ENCODE measurements at places on chromosomes 2 and 18.

GRCh38 chr2:10169581-10169980 lies 47.0 kb downstream of the RRM2 start:
- DNase-seq: no peak

DNA sequence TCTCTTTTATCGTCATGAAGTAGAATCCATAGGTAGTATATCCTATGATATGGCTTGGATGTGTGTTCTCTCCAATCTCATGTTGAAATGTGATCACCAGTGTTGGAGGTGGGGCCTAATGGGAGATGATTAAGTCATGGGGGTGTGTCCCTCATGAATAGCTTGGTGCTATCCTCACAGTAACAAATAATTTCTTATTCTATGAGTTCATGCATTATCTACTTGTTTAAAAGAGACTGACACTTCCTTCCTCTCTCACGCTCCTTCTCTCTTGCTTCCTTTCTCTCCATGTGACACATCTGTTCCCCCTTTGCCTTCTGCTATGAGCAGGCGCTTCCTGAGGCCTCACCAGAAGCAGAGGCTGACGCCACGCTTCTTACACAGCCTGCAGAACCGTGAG lies 165.6 kb downstream of the MREG start:
- DNase-seq: no peak

- DNase-seq: no peak
These were observed 39.0 kb downstream of the ARL5A start for GRCh38 chr2:151789055-151789834.

- no peak for DNase-seq
These were observed 76.1 kb upstream of the DNMT3A start for GRCh38 chr2:25417715-25418369.

GRCh38 chr2:71566372-71566771 lies 113.0 kb downstream of the DYSF start:
- DNase-seq: no peak

DNA sequence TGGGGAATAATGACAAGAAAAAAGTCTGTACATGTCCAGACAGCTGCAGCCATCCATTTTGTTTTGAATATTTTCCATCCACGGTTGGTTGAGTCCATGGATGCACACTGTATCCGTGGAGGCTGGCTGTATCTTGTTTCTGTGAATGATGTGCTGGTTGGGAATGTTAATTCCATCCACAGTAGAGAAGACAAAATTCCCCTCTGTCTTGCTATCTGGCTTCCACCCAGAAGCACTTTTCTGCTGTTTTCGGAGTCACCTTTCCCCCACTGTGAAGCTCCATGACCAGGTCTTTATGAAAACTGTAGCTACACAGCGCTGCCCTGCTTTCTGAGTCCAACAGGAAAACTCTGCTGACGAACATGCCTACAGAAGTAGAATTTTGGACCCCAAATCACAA lies 122.3 kb downstream of the HRH4 start:
- DNase-seq: no peak

DNA sequence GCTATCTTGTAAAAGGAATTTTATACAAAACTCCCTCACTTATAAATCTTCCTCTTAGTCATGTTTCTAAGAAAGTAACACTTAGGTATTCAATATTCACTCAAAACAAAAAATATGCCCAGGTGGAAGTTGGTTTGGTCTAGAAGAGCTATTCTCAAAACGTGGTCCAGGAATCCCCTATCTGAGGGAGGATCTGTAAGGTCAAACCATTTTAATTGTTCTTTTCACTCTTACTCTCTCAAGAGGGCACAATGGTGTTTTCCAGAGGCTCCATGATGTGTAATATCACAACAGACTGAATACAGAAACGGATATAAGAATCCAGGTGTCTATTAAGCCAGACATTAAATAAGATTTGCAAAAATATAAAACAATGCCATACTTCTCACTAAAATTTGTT lies 9.9 kb downstream of the MOB1A start:
- DNase-seq: no peak

- DNase-seq: no peak
These were observed 48.6 kb upstream of the RAPH1 start for GRCh38 chr2:203583701-203584100.

GRCh38 chr18:1505856-1506255 lies 601.2 kb downstream of the ADCYAP1 start:
- no peak for DNase-seq

DNA sequence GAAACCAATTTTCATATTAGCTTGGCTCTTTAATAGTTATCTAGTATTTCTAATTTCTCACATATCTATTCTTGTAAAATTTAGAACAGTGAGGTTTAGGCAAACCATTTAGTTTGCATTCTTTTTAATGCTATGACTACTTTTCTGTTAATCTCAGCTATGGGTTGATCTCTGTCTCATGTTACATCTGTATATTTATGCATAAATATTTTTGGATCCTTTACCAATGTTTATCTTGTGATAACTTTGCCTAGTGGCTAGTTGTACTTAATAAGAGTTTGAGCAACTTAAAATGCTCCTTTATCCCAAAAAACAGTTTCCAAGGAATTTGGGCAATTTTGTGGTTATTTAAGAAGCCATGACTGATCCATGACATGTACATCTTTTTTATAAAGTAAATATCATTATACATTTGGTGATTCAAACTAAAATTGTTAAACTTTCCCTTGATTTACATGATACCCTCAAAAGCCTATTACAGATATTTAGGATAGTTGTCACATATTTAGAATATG lies 86.3 kb downstream of the R3HDM1 start:
- DNase-seq: no peak

- DNase-seq: no peak
These were observed 82.3 kb downstream of the FAM117B start for GRCh38 chr2:202716953-202717597.

GRCh38 chr18:62418258-62418657 lies 93.1 kb downstream of the TNFRSF11A start:
- no peak for DNase-seq

GRCh38 chr18:57806201-57806977 lies 3.3 kb upstream of the ATP8B1 start:
- no peak for DNase-seq

DNA sequence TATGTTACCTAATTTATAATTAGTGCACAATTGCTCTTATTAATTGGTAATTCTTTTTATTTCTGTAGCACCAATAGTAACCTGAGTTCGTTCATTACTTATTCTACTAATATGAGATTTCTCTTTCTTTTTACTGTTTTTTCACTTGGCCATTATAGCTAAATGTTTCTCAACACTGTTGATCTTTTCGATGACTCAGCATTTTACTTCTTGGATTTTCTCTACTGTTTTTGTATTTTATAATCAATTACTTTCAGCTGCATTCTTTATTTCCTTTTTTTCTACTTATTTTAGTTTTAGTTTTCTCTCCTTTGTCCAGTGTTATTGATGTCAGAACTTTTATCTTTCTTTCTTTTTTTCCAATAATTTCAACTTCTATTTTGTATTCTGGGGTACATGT lies 589.4 kb upstream of the SOX11 start:
- no peak for DNase-seq

- no peak for DNase-seq
These were observed 3.3 kb downstream of the KLHL29 start for GRCh38 chr2:23388294-23388693.

- no peak for DNase-seq
These were observed 1.6 kb downstream of the CRIM1 start for GRCh38 chr2:36356990-36357846.

- DNase-seq: no peak
These were observed 75.4 kb downstream of the CSRNP3 start for GRCh38 chr2:165544897-165545296.

- peak; percentile 39 for DNase-seq
These were observed 86.7 kb downstream of the C18orf54 start for GRCh38 chr18:54444319-54444914.

DNA sequence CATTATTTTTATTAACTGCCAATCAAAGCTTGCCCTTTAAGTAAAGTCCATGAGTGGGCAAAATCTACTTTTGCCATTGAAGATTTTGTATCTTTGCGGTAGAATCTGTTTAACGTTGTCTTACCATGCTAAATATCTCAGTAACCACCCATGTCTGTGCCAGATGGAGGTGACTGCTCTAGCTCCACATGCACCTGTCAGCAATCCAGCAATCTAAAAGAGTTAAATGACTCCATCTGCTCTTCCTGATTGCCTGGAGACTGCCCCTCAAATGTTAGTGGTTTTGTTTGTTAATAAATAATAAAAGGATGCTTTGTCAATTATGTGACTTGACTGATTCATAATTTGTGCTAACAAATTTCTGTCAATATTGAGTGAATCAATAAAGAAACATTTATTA lies 141.7 kb downstream of the RBM43 start:
- DNase-seq: no peak

GRCh38 chr2:237222601-237223041 lies 136.9 kb downstream of the COPS8 start:
- no peak for DNase-seq

GRCh38 chr2:105005181-105005951 lies 32.5 kb upstream of the MRPS9 start:
- DNase-seq: no peak

- DNase-seq: no peak
These were observed 33.6 kb downstream of the RASGRP3 start for GRCh38 chr2:33509908-33510585.

GRCh38 chr2:113211226-113212105 lies 37.7 kb downstream of the PSD4 start:
- DNase-seq: no peak
